GM18507 (cell line): ENCODE measurements at places on chromosomes 1 and 21.

DNA sequence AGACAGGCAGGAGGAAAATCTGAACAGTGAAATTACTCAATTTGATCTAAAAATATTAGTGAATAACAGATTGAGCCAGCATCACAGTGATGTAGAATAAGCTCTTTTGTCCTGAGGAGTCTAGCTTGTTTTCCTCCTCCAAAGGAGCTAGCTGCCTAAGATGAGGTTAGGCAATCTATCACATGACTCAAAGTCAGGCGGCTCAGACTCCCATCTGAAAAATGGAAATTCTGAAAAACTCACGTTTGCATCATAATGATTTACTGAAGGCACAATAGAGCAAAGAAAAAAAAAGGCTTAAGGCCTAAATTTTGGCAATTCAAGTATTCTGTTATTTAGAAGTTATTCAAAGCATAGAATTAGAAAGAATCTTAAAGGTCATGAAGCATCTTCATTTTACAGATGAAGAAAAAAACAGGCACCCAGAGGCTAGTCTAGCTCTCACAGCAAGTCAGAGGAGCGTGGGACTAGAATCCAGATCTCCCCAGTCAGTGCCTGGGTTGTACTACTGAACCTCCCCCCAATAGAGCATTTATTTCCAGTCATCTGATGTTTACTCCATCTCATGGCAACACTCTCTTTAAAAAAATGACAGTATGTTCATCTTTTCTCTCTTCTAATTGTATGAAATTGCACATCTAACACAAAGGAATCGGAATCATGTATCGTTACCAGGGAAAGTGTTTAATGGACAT, 62.5 kb upstream of the ATF3 start:
- DNase-seq, result no peak

DNA sequence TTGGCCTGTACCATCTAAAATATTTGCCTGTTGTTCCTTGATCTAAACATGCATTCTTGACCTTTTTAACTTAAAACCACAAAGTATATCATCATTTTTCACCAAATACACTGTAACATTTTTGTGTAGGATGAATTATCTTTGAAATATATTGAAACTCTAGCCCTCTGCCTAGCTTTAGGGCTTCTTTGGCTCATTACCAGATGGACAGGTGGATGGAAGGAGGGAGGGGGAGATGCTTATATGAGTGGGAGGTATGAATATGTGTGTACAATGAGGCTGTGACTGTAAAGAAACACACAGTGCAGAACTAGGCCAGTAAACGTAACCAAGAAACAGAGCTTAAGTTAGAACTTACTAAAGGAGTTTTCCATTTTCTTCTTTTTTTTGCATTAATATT, 118.5 kb downstream of the ESRRG start:
- DNase-seq, result no peak

DNA sequence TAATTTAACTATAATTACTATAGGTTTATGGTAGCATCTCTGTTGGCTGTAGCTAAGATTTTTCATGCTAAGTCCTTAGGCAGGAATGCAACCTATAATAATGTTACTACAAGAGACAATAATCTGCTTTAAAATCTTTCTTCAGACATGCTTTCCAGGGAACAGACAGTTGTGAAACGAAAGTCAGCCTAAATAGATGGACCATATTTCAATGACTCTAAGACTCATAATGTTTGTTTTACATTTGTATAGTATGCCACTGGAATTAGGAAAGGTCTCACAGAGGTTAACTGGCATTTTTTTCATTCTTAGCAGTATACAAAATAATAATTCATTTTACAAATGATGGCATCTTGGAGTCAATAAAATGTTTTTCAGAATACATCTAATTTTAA, 8.1 kb downstream of the RERE start:
- DNase-seq, result no peak

DNA sequence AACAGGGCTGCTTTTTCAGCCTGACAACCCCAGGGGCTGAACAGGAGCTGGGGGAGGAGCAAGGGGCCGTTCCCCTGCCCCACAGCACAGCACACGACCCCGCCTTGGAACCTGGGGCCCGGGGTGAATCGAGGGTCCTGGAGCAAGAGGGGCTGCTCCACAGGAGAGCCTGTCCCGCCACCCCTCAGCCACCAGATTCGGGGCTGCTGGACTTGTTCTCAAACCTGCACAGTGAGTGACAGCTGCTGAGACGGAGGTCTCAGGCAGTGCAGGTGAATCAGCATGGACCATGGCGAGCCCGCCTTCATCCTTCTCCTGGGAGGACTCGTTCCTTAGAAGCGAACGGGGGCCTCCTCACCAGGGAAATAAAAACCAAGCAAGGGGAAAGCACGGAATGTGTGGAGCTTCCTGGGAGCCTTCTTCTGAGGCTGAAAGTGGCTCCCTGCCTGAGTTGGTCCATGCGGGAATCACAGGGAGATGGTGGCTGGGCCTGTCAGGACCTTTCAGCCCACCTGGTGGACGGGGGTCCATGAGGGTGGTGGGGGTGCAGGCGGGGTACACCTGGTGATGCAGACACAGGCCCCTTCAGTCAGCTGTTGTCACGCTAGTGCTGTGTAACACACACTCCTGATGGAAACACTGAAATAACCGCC, 125.4 kb downstream of the SIK1 start:
- DNase-seq, result no peak

GRCh38 chr1:59026472-59026948, 242.7 kb upstream of the JUN start:
- DNase-seq, result no peak

- no peak for DNase-seq
These were observed 18.6 kb downstream of the PTTG1IP start for GRCh38 chr21:44854664-44855446.

DNA sequence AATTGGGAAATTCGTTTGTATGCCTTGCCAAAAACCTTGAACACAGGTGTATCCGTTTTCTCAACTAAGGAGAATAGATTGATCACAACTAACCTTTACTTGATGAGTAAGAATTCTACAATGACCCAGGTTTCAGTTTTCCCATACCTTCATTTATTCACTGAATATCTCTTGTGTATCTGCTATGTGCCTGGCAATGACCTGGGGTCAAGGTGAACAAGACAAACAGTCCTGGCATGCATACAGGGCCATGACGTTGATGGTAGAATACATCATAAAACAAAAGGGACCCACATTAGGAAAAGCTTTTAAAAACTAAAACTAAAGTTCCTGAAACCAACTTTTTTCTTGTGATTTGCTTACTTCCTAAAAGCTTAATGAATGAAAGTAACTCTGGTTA, 32.1 kb upstream of the EXOSC10 start:
- DNase-seq, result no peak

- no peak for DNase-seq
These were observed 213.9 kb downstream of the PATJ start for GRCh38 chr1:61956016-61956645.

DNA sequence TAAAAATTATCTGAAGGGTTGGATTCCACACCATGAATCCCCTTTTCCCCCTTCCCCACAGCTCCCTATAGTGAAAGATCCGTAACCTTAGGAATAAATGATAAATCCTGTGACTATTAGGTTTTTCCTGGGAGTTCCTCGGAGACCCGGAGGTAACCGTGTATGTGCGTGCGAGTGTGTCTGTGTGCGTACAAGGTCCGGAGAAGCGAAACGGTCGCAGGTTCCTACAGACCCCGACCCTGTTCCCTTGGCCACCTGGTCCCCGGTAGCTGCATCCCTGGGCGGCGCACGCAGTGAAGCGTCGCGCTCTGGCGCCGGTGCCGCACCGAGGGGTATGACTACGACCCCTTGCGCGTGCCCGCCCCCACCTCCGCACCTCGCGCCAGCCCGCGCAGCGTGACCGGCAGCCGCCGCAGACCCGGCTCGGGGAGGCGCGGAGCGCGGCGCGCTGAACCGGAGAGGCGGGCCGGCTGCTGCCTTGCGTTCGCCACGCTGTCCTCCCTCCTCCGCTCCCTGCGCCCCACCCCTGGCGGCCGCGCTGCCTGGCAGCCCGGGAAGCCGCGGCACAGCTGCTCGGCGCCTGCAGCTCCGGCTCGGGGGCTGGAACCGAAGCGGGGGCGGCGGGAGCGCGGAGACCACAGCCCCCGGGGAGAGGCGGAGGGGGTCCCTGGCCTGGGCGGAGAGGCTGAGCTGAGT, at the start of gene AK5:
AK5 (plus strand) TSS at position 529 of the 696 bp plus-strand sequence. CDS start 295 bp downstream, outside the sequence.
- no peak for DNase-seq

DNA sequence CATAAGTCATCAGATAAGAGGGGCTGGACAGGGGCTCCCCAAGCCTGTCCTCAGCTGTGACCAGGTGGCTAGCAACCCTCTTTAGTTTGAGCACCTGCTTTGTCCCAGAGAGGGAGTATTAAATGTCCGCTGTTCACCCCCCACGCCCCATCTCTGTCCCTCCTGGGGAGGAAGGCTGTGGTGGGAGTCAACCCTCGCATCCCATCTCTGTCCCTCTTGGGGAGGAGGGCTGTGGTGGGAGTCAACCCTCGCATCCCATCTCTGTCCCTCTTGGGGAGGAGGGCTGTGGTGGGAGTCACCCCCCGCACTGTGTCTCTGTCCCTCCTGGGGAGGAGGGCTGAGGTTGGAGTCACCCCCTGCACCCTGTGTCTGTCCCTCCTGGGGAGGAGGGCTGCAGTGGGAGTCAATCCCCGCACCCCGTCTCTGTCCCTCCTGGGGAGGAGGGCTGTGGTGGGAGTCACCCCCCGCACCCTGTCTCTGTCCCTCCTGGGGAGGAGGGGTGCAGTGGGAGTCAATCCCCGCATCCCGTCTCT, 72.6 kb upstream of the ABCG1 start:
- DNase-seq, result no peak

DNA sequence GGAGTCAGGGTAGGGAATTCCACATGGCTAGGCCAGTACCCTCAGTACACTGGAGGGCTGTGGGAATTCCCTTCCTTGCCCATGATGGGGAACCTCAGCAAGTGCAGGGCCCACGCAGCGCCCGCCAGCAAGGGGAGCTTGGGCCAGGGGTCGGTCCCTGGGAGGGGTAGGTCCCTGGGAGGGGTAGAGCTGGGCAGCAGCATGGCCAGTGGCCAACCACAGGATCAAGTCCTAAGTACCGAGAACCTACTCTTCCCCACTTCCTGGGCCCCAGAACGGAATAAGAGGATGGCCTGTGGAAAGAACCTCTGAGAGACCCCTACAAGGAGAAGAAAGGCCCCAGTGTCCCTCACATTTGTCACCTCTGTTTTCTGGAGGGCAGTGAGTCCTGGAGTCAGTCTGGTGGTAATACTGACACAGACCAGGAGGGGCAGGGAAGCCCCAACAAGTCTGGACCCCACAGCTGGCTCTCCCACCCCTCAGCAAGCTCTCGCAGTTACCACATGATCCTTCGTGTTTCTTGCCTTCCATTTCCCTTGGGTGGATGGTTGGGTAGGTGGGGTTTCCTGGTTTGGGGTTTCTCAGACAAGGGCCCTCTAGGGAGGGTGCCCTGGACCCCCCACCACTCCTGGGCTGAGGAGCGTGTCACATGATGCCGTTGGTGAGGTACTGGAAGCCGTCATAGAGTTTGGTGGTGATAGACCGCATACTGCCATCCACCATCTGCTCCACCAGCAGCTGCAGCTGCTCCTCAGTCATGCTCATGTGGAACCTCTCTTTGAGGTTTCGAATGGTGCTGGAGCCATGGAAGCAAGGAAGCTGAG, 10.3 kb downstream of the ZNF687 start:
- DNase-seq, result no peak

GRCh38 chr1:186785503-186785902, 43.2 kb upstream of the PLA2G4A start:
- no peak for DNase-seq

- peak; percentile 7 for DNase-seq
These were observed 1.4 kb downstream of the ORC1 start for GRCh38 chr1:52402860-52403240.

- no peak for DNase-seq
These were observed 6.7 kb upstream of the TXLNA start for GRCh38 chr1:32172621-32173245.

DNA sequence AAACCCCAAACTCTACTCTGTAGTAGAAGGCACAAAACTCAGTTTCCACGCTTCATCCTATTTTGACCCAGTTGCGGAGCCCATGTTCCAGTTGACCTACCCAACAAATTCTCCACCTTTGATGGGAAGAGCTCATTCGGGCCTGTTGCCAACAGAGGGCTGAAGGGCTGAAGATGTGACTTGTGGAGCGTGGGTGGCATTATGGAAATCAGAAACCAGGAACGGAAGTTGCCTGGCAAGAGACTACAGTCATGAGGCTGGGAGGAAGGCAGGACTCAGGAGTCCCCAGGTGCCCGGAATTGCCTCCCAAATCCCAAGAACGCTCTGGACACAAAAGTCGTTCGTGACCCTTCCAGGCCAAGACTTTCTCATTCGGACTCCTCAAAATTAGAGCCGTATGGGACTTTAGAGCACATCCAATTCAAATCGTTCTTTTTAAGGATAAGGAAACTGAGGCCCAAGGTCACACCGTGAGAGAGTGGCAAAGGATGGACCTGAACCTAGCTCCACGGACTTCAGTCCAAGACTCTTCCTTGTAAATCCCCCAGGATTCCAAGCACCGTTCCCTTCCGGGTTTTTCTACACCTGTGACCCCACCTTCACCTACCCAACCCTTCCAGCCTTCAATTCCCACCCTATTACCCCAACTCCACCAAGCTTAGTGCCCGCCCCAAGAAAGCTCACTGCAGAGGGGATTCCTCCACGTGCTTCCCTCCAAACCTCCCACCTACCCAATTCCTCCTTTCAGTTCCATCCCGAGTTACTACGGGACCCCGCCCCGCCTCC, 739 bp downstream of the SMG5 start:
- DNase-seq, result no peak
